ENCODE measurements at places on chromosomes 1 and 21.

DNA sequence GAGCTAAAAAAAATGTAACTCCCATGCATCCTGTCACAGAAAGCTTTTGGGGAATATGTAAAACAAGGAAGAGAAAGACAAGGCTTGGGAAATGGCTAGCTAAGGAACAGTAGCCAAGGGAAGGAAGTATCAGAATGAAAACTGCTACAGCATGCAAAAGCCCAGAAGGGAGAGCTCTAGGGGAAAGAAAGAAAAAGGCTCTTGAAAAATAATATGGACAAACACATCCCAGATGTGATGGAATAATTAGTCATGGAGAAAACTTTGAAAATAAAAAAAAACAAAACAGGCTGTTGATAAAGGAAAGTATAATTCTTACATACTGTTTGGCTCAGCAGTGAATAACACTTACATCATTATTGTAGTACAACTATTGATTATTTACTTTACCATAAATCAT is 47.9 kb upstream of the VCAM1 start:
- no peak for DNase-seq

- DNase-seq = no peak
These were observed 37.2 kb downstream of the EVI5 start for GRCh38 chr1:92747735-92748134.

GRCh38 chr1:246199086-246199645 is 307.9 kb downstream of the SMYD3 start:
- no peak for DNase-seq

DNA sequence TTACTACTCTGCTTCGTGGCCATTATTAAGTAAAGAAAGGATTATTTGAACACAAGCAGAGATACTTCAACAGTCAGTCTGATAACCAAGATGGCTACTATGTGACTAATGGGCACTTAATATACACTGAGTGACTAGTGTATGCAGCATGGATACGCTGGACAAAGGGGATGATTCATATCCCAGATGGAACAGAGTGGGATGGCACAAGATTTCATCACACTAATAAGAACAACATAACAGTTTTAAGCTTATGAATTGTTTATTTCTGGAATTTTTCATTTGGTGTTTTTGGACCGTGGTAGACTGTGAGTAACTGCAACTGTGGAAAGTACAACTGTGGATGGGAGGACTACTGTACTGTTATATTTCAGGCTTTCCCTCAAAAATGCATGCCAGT is 9.4 kb downstream of the ZCCHC17 start:
- no peak for DNase-seq

GRCh38 chr1:10686404-10687040 is 109.9 kb downstream of the CASZ1 start:
- DNase-seq = no peak

DNA sequence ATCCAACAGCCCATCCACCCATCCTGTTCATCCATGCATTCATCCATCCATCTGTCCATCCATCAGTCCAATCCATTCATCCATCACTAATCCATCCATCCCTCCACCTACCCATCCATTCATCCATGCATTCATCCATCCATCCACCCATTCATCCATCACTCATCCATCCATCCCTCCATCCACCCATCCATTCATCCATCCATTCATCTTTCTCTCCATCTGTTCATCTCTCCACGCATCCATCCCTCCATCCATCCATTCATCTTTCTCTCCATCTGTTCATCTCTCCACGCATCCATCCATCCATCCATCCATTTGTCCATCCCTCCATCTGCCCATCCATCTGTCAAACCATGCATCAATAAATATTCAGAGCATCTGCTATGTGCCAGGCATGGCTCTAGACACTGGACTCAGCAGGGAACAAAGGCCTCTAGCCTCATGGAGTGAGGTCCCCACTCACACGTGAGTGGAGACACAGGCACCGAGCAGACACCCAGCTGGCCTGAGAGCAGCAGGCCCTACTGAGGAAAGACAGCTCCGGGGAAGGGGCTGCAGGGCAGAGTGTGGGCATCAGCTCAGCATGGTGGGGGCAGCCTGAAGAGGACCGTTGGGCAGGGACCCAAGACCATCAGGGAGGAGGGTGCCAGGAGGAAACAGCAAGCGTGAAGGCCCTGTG is 9.6 kb downstream of the KRTAP10-1 start:
- DNase-seq = no peak

DNA sequence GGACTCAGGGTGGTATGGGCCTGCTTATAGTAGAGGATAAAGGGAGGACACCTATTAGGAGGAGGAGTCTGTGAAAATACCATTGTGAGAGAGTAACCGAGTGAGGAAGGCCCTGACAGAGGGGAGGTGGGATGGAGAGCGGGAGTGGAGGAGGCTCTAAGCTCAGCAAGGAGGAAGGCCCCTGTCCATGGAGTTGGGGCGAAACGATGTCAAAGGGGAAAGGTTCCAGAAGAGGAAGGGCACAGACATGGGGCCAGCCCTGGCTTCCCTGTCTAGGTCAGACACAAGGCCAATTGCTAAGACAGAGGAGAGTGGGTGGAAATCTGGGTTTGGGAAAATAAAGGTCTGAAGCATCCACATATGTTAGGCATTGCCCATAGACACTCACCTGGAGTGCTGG is 44.2 kb downstream of the ELK4 start:
- no peak for DNase-seq

- no peak for DNase-seq
These were observed 465.2 kb downstream of the AJAP1 start for GRCh38 chr1:5119366-5120234.

DNA sequence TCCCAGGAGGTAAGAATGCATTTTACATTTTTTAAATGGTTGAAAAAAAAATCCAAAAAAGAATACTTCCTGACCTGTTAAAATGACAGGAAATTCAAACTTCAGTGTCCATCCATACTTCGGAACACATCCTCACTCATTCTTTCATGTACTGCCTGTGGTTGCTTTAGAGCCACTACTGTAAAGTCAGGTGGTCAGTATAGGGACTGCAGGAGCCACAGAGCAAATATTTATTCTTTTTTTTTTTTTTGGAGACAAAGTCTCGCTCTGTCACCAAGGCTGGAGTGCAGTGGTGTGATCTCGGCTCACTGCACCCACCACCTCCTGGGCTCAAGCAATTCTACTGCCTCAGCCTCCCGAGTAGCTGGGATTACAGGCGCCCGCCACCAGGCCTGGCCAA is 124.7 kb downstream of the CLIC6 start:
- no peak for DNase-seq
